ENCODE measurements at places on chromosomes 7 and 10.

DNA sequence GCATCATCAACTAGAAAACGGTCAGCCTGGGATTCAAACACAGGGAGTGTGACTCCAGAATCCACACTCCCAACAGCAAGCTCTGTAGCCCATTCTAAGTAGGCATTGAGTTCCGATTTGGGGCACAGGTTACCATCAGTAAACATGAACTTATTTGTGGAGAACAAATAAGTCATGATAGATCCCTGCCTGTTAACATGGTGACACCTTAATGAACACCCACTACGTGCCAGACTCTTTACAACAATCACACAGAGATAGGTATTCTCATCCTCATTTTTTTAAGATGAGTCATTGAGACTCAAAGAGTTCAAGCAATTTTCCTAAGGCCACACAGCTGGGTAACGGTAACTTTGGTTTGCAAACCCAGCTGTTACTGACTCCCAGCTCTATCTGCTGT, 91.5 kb downstream of the LYZL2 start:
- no peak for DNase-seq

GRCh38 chr10:127132451-127132850, 63.9 kb downstream of the INSYN2A start:
- DNase-seq: no peak

GRCh38 chr7:28290496-28290895, 109.9 kb upstream of the JAZF1 start:
- DNase-seq: no peak

- DNase-seq: no peak
Observed at GRCh38 chr10:100803492-100803891, 58.1 kb downstream of the PAX2 start.
